ENCODE measurements at places on chromosomes 4 and X. TPM values are rescaled to one million over a fixed set of nuclear protein-coding genes. Genes with fewer than 3 reads are reported as not detected.

HSD17B13 gene
- 0.49 TPM for total RNA-seq

DNA sequence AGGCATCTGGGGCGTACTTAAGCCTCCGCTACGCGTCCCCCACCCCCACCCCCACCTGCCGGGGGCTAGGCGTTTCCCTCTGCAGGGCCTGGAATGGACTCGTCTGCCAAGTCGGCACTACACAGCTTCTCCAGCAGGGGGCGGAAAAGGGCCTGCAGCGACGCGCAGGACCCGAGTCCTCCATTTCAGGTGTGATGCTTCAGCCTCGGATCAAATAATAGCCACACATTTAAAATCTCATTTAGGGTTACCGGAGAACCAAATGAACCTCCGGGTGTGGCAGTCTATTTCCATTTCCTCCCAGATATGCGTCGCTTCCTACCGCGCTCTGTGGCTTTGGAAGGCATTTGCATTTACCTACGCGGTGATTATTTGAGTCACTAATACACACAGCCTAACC lies 2.9 kb downstream of the PAK3 start:
- DNase-seq: no peak

- DNase-seq: no peak
Observed at GRCh38 chr4:4339504-4340085, 47.3 kb upstream of the NSG1 start.

- peak; percentile 64 for DNase-seq
Observed at GRCh38 chrX:3526731-3527130, 180.3 kb upstream of the MXRA5 start.

PTTG2 gene
- not detected for total RNA-seq

- no peak for DNase-seq
Observed at GRCh38 chrX:23633834-23634580, 33.3 kb upstream of the PRDX4 start.

DNA sequence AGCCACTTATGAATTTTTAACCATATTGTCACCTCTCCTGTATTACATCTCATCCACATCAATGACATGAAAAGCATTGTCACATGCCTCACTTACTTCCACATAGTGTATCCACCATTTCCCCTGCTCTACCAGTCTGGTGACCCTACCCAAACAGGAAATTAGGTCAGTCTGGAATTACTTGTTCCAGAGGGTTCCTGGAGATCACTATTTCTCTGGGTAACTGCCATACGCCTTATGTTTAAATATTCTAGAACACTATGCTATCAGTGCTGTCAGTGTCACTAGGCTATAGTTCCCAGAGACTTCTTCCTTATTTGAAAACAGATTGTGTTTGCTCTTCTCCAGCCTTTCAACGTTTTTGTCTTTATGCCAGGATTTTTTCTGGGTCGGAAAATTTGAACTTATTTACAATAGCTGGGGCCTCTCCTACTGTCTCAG lies 15.0 kb downstream of the SRPX2 start:
- DNase-seq: no peak

- no peak for DNase-seq
Observed at GRCh38 chr4:148441624-148441985, 609 bp downstream of the NR3C2 start.

GRCh38 chrX:115339441-115340025 lies 50.0 kb downstream of the LUZP4 start:
- no peak for DNase-seq

- no peak for DNase-seq
Observed at GRCh38 chrX:133980406-133980805, 5.0 kb downstream of the GPC3 start.

- no peak for DNase-seq
Observed at GRCh38 chr4:101081695-101082369, 265.5 kb downstream of the PPP3CA start.

DNA sequence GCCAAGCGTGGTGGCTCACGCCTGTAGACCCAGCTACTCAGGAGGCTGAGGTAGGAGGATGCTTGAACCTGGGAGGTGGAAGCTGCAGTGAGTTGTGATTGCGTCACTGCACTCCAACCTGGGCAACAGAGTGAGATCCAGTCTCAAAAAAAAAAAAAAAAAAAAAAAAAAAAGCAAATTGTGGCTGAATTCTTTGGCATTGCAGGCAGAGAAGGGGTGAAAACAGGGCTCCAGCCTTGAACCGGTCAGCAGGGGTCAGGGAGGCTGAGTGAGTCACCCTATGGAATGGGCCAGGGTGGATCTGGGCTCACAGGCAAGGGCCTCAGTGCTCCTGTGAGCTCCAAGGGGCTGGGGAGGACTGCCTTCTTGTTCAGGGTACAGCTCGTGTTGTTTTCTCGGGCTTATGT lies 13.2 kb upstream of the FAM3A start:
- DNase-seq: no peak

VCX3A gene
- total RNA-seq: not detected

STBD1 gene
- total RNA-seq: 10.1 TPM

FOXR2 gene
- 2.0 TPM for total RNA-seq

EGF gene
- total RNA-seq: 4.2 TPM

- DNase-seq: no peak
Observed at GRCh38 chrX:28311466-28311865, 275.8 kb upstream of the IL1RAPL1 start.

- no peak for DNase-seq
Observed at GRCh38 chr4:165383591-165384073, 4.8 kb downstream of the CPE start.

DNA sequence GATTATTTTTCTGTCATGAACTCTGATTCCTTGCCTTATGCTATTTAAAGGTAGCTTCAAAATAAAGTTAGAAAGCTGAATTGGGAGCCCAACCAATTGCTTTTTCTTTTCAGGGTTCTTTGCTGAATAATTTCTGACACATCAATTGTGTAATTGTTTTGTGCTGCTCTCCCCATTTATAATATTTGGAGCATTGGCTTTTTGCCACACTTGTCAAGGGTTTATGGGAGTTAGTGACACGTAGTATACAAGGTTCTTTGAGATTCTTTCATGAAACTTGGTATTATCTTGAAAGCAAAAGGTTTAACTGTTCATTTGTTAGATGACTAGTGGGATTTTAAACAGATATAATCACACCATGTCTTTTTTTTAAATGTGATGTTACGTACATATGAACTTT lies 80.9 kb downstream of the POLA1 start:
- no peak for DNase-seq

FRMD7 gene
- 0.10 TPM for total RNA-seq

DNA sequence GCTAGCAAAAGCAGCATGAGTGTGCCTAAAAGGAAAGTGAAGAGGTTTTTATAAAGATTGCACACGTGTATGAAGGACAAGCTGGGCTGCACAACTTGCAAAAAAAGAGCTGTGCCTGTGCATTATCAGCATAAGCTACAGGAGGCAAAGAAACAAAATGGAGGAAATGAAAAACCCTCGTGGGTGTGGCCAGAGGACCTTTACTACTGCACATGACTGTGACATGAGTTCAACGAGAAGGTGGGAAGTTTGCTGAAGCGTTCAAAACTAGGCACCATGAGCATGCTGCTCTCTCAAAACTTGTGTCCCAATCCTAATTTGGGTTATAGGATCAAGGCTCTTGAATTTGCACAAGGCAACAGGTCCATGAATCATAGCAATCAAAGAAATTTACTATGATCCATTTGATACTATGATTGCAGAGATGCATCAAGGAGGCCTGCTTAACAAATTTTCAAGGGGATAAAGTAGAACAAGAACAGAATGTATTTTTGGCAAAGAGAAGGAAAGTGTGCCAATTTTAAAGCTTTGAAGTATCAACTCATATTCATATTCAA lies 38.1 kb upstream of the CXorf38 start:
- no peak for DNase-seq

- DNase-seq: no peak
Observed at GRCh38 chr4:154364066-154364845, 127.3 kb downstream of the DCHS2 start.

DNA sequence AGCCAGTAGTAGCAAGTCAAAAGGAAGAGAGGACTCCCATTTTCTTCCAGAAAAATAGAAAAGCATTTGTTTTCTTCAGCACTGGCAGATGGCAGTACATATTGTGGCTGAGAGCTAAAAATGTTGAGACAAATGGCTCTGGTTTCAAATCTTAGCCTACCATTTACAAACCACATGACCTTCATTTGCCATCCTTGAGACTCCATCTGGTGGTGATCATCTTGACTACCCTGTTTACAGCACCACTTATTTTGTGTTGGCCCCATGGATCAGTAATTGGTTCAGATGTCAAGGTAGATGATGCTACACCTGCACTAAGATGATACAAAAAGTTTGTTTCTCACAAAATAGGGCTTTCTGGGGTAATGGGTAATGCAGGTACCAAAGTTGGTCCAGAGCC lies 951.8 kb upstream of the IGFBP7 start:
- DNase-seq: no peak

- no peak for DNase-seq
Observed at GRCh38 chr4:80187677-80188076, 9.6 kb upstream of the PRDM8 start.

All from RPMI7951 (cell line).